Activated CD8-positive, alpha-beta T cell treated with anti-CD3 and anti-CD28 coated beads, Interleukin-2, amount 10 ng/mL, durations not matched to agents 7 days and 5 days (primary cell): ENCODE measurements at places on chromosomes 6 and 20.

- DNase-seq: no peak
Measured at GRCh38 chr6:163263196-163263595, 151.3 kb upstream of the QKI start.

- no peak for DNase-seq
Measured at GRCh38 chr6:167420858-167421766, 96.2 kb downstream of the TTLL2 start.

- no peak for DNase-seq
Measured at GRCh38 chr6:63844287-63844686, 208.7 kb downstream of the PHF3 start.

- no peak for DNase-seq
Measured at GRCh38 chr6:41713159-41713649, 22.2 kb downstream of the TFEB start.

GRCh38 chr6:106747139-106747538 lies 117.8 kb downstream of the QRSL1 start:
- no peak for DNase-seq

DNA sequence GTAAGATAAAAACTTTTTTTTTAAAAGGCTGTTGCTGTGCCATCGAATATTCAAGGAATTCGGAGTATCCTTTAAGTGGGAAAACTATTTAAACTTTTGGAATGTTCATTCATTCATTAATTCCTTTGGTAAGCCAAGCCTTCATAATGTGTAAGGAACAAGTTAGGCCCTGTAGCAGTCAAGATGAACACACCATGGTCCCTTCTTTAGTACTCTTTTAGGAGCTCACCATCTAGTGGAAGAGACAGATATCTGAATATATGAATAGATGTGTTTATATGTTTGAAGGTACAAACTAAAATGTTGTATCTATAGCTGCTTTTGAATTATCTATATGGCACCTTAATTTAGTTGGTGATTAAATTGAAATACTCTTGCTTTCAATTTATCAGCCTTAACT lies 5.8 kb downstream of the SPO11 start:
- DNase-seq: no peak

DNA sequence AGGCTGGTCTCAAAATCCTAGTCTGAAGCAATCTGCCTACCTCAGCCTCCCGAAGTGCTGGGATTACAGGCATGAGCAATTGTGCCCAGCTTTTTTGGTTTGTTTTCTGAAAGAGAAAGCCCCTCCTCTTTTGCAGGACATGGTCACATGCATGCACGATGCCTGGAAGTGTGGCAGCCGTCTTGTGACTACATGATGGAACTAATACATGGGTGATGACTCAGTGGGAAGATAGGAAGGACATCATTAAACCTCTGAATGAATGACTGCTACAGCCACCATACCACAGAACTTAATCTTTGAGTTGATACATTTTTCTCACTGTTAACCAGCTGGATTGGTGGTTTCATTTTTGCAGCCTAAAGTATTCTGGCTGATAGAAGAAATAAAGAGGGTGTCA lies 13.4 kb upstream of the CTNNBL1 start:
- no peak for DNase-seq

DNA sequence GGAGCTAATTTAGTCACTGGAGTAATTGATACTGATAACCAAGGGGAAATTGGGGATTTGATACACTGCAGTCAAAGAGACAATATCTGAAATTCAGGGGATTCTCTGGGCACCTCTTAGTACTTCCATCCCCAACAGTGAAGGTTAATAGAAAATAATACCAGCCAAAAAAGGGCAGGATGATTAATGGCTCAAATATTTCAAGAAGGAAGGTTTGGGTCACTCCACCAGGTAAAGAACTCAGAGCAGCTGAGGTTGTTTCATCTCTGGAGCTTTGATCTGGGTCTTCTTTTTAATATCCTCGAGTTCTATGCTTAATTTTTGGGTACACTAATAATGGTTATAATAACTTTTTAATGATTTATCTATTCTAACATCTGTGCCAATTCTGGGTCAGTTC lies 70.8 kb downstream of the CDKAL1 start:
- no peak for DNase-seq

DNA sequence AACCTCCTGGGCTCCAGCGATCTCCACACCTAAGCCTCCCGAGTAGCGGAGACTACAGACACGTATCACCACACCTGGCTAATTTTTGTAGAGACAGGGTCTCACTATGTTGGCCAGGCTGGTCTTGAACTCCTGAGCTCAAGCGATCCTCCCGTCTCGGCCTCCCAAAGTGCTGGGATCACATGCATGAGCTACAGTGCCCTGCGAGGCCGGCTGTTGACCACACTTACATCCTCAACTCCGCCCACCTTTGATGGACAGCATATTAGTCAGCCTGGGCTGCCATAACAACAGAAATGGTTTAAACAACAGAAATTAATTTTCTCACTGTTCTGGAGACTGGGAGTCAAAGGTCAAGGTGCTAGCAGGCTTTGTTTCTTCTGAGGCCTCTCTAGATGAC lies 107.7 kb downstream of the JPH2 start:
- DNase-seq: no peak

GRCh38 chr6:163324688-163325389 lies 89.7 kb upstream of the QKI start:
- no peak for DNase-seq

DNA sequence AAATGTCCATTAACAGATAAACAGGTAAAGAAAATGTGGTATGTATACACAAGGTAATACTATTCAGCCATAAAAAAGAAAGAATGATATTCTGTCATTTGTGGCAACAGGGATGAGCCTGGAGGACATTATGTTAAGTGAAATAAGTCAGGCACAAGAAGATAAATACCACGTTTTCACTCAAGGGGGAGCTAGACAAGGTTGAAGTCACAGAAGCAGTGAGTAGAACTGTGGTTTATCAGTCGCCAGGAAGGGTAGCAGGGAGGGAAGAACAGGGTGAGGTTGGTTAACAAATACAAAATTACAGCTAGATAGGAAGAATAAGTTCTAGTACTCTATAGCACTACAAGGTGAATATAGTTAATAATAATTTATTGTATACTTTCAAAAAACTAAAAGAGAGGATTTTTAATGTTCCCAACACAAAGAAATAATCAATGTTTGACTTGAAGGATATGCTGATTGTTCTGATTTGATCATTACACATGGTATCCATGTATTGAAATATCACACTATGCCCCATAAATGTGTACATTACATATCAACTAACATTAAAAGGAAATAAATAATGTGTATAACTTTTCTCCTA lies 21.1 kb downstream of the RTN4IP1 start:
- peak; percentile 55 for DNase-seq

DNA sequence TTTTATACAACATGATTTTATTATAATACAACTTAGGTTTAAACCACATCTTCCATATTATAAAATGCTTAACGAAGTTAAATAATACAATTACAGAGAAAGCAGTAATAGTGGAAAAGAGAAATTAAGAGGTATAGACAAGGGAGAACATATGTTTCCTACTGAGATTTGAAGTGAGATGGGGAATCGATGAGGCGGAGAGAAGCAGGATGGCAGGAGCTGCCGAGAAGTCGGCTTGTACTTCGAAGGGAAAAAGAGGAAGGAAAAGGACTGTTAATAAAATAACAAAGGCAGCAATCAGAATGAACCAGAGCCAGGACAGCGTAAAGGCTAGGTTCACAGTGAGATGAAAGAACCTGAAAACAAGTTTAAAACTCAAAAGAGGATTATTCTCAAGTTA lies 15.4 kb downstream of the FBXL4 start:
- DNase-seq: no peak

DNA sequence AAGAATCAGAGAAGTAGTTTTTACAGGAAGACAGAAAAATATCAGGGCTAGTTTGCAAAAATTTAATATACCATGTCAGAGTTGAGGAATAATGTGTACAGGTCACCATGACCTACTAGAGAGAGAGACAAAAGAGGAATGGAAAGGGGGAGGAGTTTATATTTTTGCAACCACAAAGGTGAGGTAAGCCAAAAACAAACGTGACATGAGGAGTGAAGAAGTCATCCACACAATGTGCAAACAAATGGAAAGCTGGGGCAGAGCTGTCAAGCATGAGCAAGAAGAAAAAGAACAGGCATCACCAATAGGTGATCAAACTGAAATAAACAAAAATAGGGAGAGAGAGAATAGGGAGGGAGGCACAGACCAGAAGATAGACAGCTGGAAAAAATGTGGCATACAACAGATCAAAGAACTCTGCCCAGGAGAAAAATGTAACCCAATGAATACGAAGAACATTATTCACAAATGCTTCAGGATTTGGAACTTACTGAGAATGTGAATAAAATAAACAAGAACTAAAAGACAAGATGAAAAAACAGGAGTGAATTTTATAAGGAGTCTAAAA lies 15.5 kb downstream of the RARS2 start:
- DNase-seq: no peak
